ENCODE measurements at places on chromosomes 16 and 17. TPM values are rescaled to one million over a fixed set of nuclear protein-coding genes. Genes with fewer than 3 reads are reported as not detected.

The CES3 gene
- total RNA-seq = 1.1 TPM

The ABCC6 gene
- total RNA-seq = not detected

The CCL1 gene
- total RNA-seq = not detected

The MPDU1 gene
- 56.6 TPM for total RNA-seq

The CSNK2A2 gene
- total RNA-seq = 59.0 TPM

The PITPNM3 gene
- total RNA-seq = 7.4 TPM

The SHISA6 gene
- total RNA-seq = 0.95 TPM

The NR1D1 gene
- total RNA-seq = 5.7 TPM

The BCKDK gene
- 41.9 TPM for total RNA-seq

The PABPN1L gene
- total RNA-seq = not detected

The ZPBP2 gene
- total RNA-seq = not detected

The TMC8 gene
- 0.11 TPM for total RNA-seq

The FAM117A gene
- total RNA-seq = 7.2 TPM

The HSD11B2 gene
- total RNA-seq = 0.78 TPM

The CMTR2 gene
- 18.5 TPM for total RNA-seq

The SHCBP1 gene
- total RNA-seq = 28.8 TPM

The FOXO3B gene
- 3.3 TPM for total RNA-seq

The KRTAP9-4 gene
- total RNA-seq = not detected

The GINS2 gene
- 28.4 TPM for total RNA-seq

The CENPX gene
- 87.1 TPM for total RNA-seq

The SPN gene
- not detected for total RNA-seq

The IL34 gene
- total RNA-seq = 0.11 TPM

The TNFRSF17 gene
- total RNA-seq = not detected

The PLA2G10 gene
- 0.71 TPM for total RNA-seq

The CTRB2 gene
- not detected for total RNA-seq

The EVPL gene
- total RNA-seq = 17.6 TPM

The HOXB7 gene
- 0.54 TPM for total RNA-seq

The SMIM36 gene
- not detected for total RNA-seq

The ASPHD1 gene
- total RNA-seq = 2.1 TPM

The ENPP7 gene
- not detected for total RNA-seq

The SGF29 gene
- 25.9 TPM for total RNA-seq

The CD300A gene
- total RNA-seq = not detected
